ENCODE measurements at places on chromosomes 11 and 22. TPM values are rescaled to one million over a fixed set of nuclear protein-coding genes. Genes with fewer than 3 reads are reported as not detected.

CFAP300 gene
- 11.0 TPM for total RNA-seq

MPPED1 gene
- not detected for total RNA-seq

FGF19 gene
- not detected for total RNA-seq

LIF gene
- 17.3 TPM for total RNA-seq

SYTL2 gene
- total RNA-seq: 29.2 TPM

DDX6 gene
- total RNA-seq: 74.2 TPM

LRRC10B gene
- not detected for total RNA-seq

ZC3H7B gene
- total RNA-seq: 57.3 TPM

OR4D5 gene
- total RNA-seq: not detected

KLHL35 gene
- total RNA-seq: 3.0 TPM

DUSP8 gene
- under 0.01 TPM for total RNA-seq

PARVG gene
- not detected for total RNA-seq

FGF4 gene
- not detected for total RNA-seq

GVQW3 gene
- total RNA-seq: 1.5 TPM

ACRV1 gene
- not detected for total RNA-seq

IFT27 gene
- 20.9 TPM for total RNA-seq

TRIM64 gene
- not detected for total RNA-seq

FAM227A gene
- total RNA-seq: 1.6 TPM

ADM2 gene
- total RNA-seq: 2.4 TPM

NFAM1 gene
- not detected for total RNA-seq

BDNF gene
- total RNA-seq: 48.4 TPM

RFPL3 gene
- not detected for total RNA-seq

GLB1L3 gene
- not detected for total RNA-seq

SCN3B gene
- total RNA-seq: not detected

BRSK2 gene
- 0.14 TPM for total RNA-seq

CD44 gene
- total RNA-seq: 339 TPM

TMEM45B gene
- not detected for total RNA-seq

IL10RA gene
- total RNA-seq: not detected

CRYBB3 gene
- total RNA-seq: not detected

SEPTIN3 gene
- 0.14 TPM for total RNA-seq

SERHL2 gene
- total RNA-seq: 4.4 TPM

Measured in smooth muscle cell of bladder (primary cell).